ENCODE measurements at places on chromosomes 13 and 19.

DNA sequence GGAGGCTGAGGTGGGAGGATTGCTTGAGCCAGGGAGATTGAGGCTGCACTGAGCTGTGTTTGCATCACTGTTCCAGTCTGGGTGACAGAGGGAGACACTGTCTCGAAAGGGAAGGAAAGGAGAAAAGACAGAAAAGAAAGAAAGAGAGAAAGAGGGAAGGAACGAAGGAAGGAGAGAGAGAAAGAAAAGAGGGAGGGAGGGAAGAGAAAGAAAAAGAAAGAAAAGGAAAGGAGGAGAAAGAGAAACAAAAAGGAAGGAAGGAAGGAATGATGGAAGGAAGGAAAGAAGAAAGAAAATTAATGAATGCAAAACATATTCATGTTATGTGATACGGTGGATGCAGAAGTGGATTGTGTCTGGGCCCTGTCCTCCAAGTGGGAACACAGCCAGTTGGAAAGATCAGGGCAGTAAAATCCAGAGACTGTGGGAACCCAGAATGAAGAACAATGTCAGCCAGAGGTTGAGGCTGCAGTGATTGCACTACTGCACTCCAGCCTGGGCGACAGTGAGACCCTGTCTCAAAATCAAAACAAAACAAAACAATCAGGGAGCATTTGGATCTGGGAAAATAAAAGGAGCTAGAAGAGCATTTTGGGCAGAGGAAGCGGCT lies 6.2 kb downstream of the PHLDB3 start:
- no peak for DNase-seq

DNA sequence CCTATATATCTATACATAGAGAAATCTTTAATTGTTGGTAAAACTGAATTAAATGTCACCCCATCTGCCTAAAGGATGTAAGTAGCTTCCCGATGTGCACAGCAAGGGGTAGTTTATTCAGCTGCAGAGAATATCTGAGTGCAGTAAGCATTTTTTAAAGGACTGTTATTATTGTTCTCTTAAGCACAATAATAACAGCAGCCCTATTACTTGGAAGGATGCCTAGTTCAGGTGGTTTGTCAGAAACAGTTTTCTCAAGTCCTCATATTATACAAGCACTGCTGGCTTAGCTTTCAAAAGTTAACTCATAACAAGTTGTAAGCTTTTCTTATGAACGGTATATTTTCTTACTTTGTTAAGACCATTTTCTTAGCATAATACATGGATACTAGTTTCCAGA lies 142.6 kb downstream of the CRYL1 start:
- no peak for DNase-seq

GRCh38 chr19:12837225-12837624 lies 1.1 kb upstream of the MAST1 start:
- no peak for DNase-seq

DNA sequence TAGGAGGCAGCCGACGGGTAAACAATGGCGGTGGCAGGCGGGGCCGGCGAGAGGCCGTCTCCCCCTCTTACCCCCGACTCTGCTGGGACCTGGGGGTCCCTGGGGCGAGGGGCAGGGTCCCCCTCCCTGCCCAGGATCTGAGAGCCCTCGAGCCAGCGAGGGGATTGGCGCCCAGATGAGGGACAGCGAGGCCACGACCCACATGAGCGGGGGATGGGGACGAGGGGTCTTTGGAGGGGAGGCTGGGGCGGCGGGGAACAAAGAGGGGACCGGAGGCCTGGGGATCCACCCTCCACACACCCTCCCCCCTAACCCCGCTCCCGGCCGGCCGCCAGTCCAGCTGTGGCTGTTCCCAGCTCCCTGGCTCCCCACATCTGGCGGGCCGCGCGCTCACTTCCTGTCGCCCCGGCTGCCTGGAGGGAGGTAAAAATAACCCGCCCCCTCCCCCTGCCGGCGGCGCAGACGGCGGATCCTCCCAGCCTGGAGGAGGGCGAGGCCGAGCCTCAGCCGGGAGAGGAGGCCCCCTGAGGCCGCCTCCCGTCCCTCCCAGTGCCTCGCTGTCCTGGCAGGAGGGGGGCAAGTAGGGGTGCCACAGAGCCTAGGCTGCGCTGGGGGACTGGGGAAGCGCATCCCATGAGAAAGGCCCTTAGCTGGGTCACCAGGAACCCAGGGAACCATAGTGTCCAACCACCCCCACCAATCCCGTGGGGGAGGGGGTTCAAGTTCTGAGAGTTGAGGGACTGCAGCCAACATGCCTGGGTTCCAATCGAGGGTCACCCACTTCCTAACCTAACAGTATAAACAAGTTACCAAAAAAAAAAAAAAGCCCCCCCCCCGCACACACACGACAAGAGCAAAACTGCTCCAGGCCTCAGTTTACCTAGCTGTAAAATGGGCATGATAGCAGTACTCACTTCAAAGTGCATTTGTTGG lies 29.3 kb upstream of the NANOS3 start:
- DNase-seq: no peak

DNA sequence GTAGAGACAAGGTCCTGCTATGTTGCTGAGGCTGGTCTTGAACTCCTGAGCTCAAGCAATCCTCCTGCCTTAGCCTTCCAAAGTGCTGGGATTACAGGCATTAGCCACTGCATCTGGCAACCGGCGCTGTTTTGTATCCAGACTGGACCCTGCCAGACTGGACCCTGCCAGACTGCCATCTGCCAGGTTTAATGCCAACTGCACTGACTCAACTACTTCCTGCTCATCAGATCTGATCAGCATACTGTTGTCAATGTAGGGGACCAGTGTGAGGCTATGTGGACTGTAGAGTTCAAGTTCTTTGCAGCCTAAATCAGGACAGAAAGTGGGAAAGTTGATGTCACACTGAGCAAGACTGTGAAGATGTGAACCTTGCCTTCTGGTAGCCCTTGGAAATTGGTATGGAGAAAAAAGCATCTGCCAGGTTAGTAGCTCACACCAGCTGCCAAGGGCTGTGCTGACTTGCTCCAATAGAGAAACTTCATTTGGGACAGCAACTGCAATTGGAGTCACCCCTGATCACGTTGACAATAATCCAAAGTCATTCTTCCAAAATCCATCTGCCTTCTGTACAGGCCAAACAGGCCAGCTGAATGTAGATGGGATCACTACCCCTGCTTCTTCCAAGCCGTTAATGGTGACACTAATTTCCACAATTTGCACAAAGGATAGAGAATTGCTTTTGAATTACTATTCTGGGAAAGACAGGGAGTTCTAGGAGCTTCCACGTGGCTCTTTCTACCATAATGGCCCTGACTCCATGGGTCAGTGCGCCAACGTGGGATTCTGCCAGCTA lies 36.8 kb upstream of the ATP1A3 start:
- DNase-seq: no peak

DNA sequence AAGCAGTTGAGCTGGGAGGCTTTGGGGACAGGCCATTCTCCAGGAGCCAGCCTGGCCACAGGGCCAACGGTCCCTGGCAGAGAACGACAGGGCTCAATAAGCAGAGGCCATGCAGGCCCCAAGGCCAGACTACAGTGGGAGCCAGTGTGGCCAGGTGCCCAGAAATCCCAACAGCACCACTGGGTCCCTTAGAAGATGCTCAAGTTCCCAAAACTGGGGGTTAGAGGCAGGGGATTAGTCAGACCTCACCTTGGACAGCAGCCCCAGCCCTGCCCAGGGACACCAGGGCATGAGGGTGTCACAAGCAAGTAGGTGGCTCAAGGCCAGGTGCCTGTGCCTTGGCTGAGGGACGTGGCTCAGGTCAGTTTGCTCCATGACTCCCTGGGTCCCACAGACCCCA lies 12.8 kb downstream of the SCGB2B2 start:
- DNase-seq: no peak

GRCh38 chr13:26896986-26897668 lies 136.5 kb upstream of the GPR12 start:
- DNase-seq: no peak

DNA sequence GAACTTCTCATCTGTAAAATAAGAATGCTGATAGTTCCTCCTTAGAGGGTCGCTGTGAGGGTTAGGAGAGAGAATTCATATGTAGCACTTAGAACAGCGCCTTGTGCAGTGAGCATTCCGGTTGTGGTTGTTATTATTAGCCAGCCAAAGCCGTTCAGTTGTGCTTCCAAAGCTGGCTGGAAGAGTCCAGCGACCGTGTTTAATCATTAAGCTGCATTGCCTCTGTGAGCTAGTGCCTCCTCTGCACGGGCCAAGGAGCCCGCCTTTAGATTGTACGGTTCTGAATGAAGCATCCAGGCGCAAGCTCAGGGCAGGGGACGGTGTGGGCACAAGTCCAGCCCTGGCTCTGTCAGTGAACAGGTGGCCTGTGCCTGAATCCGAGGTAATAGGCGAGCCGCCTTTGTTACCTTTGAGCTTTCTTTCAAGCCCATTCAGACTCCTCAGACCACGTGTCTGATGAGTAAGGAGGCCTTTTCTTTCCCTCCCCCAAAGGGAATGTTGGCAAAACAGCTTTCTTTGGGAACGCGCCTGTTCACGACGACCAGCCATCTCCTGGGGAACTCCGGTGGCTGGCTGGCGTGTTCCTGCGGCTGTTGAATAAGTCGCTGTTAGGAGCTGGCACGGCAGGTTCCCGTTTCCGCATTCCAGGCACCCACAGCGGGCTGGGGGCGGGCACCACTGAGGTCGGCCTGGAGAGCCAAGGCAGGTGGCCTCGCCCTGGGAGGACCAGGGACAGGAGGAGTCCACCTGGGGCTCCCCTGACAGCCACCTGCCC lies 25.1 kb downstream of the SIPA1L3 start:
- peak; percentile 88 for DNase-seq

DNA sequence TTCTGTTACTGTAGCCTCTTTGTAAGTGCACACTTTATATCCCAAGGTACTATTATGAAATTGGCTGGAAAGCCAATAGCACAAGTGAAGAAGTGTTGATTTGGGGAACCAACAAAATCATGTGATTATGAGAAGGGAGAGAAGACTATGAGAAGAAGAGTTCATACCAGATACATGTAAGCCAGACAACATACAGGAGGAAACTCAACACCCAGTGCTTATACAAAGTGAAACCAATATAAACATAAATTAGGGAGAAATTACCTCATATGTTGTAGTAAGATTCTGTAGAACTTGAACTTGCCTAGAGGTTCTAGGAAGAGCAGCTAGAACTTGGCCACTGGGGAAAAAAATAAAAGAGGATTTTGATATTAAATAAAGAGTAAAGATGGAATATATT lies 17.4 kb downstream of the CPB2 start:
- no peak for DNase-seq

- no peak for DNase-seq
Observed at GRCh38 chr13:24243302-24243701, 66.1 kb upstream of the C1QTNF9 start.

- DNase-seq: no peak
Observed at GRCh38 chr13:47027780-47028437, 131.1 kb upstream of the HTR2A start.

DNA sequence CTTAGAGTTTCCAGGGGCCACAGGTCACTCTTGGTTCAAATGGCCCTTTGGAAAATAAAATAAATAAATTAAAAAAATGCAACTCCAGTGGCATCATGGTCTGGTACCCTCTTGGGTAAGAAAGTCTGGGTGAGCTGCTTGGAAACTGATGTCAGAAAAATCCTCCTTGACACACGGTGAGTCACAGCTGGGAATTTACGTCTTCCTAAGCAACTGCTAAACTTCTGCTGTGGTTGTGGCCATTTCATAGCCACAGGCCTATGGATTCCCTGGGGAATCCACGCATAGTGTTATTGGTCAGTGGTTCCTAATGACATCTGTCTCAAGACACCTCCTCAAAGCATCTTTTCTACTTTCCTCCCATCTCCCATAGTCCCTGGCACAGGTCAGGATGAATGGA lies 220.8 kb downstream of the COG6 start:
- peak; percentile 71 for DNase-seq

- peak; percentile 76 for DNase-seq
Observed at GRCh38 chr13:43153436-43154090, 130.2 kb downstream of the DNAJC15 start.

- no peak for DNase-seq
Observed at GRCh38 chr19:56953470-56953869, 112.9 kb upstream of the PEG3 start.

DNA sequence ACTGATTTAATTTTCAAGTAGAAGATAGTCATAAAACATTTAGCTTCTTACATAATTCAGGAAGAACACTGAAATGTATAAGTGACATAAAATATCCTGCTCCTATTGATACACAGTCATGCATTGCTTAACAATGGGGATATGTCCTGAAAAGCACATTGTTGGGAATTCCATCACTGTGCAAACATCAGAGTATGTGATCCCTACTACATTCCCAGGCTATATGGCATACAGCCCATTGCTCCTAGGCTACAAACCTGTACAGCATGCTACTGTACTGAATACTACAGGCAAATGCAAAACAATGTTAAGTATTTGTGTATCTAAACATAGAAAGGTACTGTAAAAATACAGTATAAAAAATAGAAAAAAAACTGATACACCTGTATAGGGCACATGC lies 723.9 kb upstream of the ARGLU1 start:
- no peak for DNase-seq

DNA sequence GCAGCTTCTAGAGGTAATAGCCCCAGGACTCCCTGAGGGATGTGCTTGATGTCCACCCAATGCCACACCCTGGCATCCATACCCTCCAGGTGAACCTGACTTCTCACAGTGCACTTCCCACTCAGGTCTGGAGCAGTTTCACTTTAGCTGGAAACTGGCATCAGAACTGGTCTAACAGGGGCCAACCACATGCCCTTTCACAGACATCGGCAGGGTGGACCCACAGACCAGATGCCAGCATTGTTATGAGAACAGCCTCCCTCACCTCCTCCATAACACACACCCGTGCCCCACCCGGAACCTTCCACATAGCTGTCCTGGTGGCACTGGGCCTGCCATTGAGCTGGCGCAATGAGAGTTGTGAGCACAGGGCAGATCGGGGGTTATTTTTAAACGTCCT lies 77.4 kb upstream of the GPR12 start:
- DNase-seq: no peak

- no peak for DNase-seq
Observed at GRCh38 chr13:26054896-26055295, 3.1 kb upstream of the SHISA2 start.

DNA sequence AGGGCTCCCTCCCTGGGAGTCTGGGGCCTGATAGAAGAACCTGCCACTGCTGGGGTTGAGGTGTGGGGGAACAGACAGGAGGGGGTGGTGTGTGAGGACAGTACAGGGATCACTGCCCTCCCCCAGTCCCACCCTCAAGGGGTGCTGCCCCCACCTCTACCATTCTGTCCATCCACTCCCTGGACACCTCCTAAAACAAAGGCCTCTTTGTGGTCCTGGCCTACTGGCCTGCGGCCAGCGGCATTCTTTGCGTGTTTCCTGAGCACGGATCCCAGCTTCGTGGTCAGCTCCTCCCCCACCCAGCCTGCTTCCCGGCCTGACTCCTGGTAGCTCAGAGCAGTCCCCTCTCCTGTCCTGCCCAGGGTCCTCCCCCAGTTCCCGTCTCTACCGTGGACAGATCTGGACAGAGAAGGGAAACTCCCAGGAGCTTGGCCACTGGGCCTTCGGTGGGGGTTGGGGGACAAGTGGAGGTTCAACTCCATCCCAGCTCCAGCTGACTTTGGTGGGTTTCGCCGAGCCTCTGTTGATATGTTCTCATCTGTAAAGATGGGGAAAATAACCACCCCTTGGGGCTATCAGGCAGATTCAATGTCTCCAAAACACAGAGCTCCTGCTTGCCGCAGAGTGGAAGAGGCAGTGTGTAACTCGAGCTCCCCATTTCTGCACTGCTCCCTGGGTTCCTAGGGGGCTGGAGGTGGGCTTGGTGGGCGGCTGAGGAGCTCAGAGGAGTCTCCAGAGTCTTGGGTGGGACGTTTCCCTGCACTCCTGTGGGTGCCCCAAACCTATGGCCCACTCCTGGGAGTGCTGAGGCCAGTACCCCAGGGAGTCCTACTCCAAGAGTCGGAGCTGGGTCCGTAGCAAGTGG lies 48.7 kb downstream of the LYL1 start:
- peak; percentile 88 for DNase-seq

GRCh38 chr13:114118511-114119123 lies 13.8 kb downstream of the RASA3 start:
- peak; percentile 71 for DNase-seq

All from kidney epithelial cell (primary cell).